Lower leg skin (tissue), 4 donors: ENCODE measurements at places on chromosomes 3 and 15. TPM values are rescaled to one million over a fixed set of nuclear protein-coding genes. Genes with fewer than 3 reads are reported as not detected.

GRCh38 chr15:74958320-74958907 is 1.8 kb upstream of the RPP25 start:
- DNase-seq: peak; percentile 95

- peak; percentile 58 for DNase-seq
Observed at GRCh38 chr15:63313825-63314224, 36.4 kb downstream of the APH1B start.

DNA sequence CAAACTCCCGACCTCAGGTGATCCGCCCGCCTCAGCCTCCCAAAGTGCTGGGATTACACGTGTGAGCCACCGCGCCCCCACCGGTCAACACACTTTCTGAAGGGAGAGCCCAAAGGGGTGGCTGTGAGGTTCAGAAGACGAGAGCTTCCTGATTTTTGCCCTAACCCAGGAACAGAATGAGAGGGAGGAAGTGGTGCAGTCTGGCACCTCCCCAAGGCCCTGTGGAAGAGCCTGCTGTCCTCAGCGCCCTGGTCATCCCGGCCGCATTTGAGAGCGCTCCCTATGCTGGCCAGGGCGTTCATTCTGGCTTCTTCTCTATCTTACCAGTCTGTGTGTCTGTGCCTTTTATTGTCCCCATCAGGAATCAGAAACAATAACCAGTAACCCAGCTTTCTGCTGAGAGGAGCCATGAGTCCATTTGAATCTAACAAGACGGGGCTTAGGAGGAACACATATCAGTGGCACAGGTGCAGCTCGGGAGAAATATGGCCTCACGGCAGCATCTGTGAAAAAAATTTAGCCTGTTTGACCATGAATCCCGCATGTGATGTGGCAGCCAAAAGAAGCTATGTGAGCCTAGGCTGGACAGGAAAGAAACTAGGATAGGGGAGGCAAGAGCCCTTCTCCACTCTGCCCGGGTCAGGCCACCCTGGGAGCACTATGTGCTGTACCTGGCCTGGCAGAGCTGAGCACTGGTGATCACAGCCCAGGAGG is 12.9 kb downstream of the BDH1 start:
- DNase-seq: peak; percentile 87

GRCh38 chr3:182122779-182123178 is 411.1 kb downstream of the SOX2 start:
- DNase-seq: no peak

DNA sequence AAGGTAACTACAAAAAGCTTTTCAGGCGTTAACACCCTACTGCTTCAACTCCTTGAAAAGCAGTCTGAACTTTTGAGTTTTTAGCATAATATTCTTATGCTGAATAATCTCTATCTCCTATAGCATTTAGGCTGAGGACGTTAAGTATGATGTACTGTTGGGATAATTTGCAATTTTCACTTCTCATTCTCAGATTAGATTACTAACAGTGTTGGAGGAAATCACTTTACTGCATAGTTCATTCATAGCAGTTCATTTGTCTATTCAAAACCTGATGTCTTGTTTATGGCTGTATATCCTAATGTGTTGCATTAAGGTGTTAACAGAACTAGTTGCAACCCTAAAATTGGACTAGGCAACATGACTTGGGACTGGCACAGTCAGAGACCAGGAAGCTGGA is 983.1 kb downstream of the FHIT start:
- DNase-seq: no peak

- no peak for DNase-seq
Observed at GRCh38 chr15:80978685-80979329, 10.8 kb downstream of the MESD start.

GRCh38 chr15:57611938-57612337 is 20.2 kb downstream of the MYZAP start:
- peak; percentile 89 for DNase-seq

DNA sequence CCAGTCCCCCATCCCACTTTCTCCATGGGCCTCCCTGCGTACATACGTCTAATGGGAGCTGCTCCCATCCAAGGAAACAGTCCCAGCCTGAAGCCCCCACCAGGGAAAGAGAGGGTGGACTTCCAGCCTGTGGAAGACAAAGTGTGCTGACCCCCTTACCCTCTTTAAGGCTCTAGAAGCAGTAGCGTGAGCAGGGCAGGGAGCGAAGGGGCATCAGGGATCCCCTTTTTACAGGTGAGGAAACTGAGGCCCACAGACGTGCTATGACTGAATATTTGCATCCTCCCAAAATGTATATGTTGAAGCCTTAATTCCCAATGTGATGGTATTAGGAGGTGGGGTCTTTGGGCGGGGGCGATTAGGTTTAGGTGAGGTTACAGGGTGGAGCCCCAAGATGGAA is 83.4 kb downstream of the TOP2B start:
- DNase-seq: no peak

MYLK gene
- total RNA-seq: 23.0 TPM

CHRM5 gene
- not detected for total RNA-seq
